GM06990 (cell line): ENCODE measurements at places on chromosomes 3 and 15.

GRCh38 chr3:126465928-126466544, 9.7 kb downstream of the ZXDC start:
- DNase-seq, result no peak

- DNase-seq, result peak; percentile 25
Observed at GRCh38 chr3:134885877-134886621, 91.0 kb downstream of the EPHB1 start.

GRCh38 chr3:139517321-139518065, 22.0 kb downstream of the RBP1 start:
- DNase-seq, result no peak

- no peak for DNase-seq
Observed at GRCh38 chr15:93451822-93452221, 362.8 kb upstream of the RGMA start.

DNA sequence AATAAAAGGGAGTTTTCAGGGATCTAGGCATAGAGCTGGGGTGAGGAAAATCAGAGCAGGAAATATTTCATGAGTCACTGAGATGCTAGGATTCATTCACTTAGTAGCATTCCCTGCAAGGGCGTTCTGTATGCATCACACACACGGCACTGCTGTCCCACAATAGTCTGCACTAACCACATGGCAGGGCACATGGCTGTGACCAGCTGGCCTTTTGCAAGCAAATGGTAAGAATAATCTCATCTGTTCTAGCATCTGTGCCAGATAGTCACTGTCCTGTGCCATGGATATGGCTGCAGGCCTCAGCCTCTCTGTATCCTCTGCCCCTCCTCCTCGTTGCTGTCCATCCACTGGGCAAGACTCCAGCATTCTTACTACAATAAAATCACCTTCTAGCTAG, 37.8 kb downstream of the BOC start:
- no peak for DNase-seq

DNA sequence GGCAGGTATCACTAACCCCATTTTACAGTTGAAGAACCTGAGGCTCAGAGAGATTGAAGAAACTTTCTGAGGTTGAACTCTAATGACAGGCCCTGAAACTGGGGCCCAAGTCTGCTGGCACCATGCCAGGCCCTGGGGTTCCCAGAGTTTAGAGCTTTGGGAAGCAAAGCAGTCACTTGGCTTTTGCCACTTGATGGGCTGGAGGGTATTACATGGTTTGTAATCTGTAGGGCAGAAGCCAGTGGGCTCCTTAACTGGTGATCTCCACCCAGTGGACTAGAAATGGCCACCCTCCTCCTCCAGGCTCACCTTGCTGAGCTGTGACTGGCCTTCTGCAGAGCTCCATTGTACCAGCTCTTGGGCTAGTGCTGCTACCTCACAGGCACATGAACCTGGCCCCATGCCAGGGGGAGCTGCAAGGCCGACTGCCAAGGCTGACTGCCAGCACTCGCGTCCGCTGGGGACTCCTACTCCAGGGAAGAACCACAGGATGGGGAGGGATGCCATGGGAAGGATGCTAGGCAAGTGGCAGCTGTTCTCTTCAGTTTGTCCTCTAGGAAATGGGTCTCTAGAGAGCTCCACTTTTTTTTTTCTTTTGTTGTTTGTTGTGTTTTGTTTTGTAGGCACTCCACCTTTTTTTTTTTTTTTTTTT, 104.8 kb downstream of the ETFA start:
- no peak for DNase-seq

- DNase-seq, result no peak
Observed at GRCh38 chr3:21962456-21962855, 211.4 kb upstream of the ZNF385D start.

- peak; percentile 31 for DNase-seq
Observed at GRCh38 chr3:46705022-46705530, 3.9 kb downstream of the TMIE start.

- no peak for DNase-seq
Observed at GRCh38 chr3:161649900-161650484, 153.4 kb downstream of the OTOL1 start.

GRCh38 chr15:39623529-39623931, 42.7 kb downstream of the THBS1 start:
- peak; percentile 72 for DNase-seq
